ENCODE measurements at places on chromosomes 1 and 21.

- peak; percentile 91 for DNase-seq
These were observed 8.6 kb upstream of the ATP5PO start for GRCh38 chr21:33924079-33924765.

DNA sequence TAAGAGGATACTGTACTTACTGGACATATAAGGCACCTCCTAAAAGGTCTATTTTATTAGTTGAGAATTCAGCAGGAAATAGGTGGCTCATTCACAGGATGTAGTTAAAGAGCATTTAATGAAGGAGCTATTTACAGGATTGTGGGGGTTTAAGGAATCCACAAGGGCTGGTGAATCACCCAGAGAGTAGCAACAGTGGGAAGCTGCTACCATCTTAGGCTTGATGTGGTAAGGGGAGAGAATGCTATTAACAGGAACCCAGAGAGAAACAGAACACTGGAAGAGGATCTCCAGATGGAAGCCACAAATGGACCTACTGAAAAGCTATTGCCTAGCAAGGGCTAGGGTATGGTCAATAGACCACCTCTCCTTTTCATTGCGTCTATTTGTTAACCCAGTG is 52.0 kb upstream of the COL11A1 start:
- DNase-seq = no peak

- no peak for DNase-seq
These were observed 6.1 kb downstream of the GAS5 start for GRCh38 chr1:173861731-173862145.

DNA sequence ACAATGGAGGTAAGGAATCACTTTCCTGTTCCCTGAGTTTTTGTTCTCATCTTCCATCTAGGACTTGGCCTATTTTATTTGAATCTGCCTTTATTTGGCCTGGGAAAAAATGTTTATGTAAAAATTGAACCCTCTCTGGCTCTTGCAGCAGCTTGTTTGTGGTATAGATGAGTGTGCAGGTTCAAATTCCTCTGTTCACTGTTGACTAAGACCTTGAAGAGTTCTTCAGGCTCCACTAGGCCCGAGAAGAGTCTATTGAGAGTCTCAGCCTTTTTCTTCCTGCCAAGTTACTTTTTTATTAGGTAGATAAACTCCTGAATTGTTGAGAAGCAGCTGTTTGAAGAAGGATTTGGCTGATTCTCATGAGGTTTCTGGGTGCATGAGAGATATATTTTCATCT is 248.8 kb upstream of the ADGRL2 start:
- DNase-seq = no peak

- DNase-seq = no peak
These were observed 126.7 kb downstream of the TLR5 start for GRCh38 chr1:223016381-223016780.

GRCh38 chr1:94636624-94637023 is 95.1 kb upstream of the F3 start:
- no peak for DNase-seq

GRCh38 chr21:41254090-41254700 is 62.4 kb upstream of the FAM3B start:
- DNase-seq = no peak

- no peak for DNase-seq
These were observed 416.6 kb downstream of the RWDD3 start for GRCh38 chr1:95650631-95651030.

DNA sequence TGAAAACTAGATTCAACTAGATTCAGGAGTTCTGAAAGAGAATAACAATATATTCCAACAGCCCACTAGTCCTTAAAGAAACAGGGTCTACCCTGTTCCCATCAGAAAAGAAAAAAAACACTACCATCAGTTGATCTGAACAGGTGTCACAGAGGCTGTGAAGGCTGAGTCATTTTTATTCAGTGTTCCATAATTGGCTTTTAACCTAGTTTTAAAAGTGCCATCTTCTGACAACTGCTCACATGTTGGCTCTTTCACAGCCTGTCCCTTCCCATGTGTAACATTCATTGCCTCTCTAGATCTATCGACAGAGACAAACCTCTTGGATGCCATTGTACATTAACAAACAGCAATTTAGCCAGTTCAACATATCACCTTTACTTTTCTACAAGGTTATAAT is 243.7 kb downstream of the TBX15 start:
- DNase-seq = no peak

All from hippocampal formation (tissue), 2 donors.